ENCODE measurements at places on chromosomes 13 and 19.

DNA sequence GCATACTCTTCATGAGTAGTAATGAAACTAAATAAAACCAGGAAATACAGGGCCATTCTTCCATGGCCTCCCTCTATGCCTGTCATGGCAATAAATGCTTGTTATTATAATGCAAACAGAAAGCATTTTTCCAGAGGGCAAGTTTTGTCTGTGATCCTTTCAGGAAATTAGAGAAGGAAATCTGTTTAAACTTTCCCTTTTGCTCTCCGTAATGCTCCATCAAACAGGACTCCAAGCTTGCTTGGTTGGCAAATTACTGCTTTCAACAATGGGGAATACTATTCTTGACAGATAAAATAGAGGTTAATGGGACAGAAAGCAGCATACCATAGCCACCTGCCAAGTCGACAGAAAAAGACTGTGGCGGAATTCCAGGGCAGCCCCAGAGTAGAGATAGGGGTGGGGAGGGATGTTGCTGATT lies 252.5 kb downstream of the LHFPL6 start:
- peaks cover 3% of the 10 kb centered on the region for H3K4me1 ChIP-seq
- no peak for DNase-seq
- no peak overlapping the region for H3K27ac ChIP-seq
- no peaks in the 10 kb centered on the region for H3K36me3 ChIP-seq

GRCh38 chr19:16030964-16031871 lies 45.1 kb upstream of the TPM4 start:
- no peaks in the 10 kb centered on the region for H3K4me1 ChIP-seq
- H3K27me3 ChIP-seq: no peaks in the 10 kb centered on the region
- DNase-seq: peak; percentile 8
- H3K27ac ChIP-seq: no peak overlapping the region

GRCh38 chr19:31316201-31316951 lies 32.9 kb downstream of the TSHZ3 start:
- peaks cover 16% of the 10 kb centered on the region for H3K4me1 ChIP-seq
- peak overlapping the region; percentile 30 for H3K4me3 ChIP-seq
- H3K36me3 ChIP-seq: no peaks in the 10 kb centered on the region
- H3K27ac ChIP-seq: peak overlapping the region; percentile 52

GRCh38 chr19:32816555-32817099 lies 52.9 kb downstream of the SLC7A9 start:
- peak overlapping the region; percentile 1 for H3K4me3 ChIP-seq
- no peak overlapping the region for H3K27ac ChIP-seq
- H3K4me1 ChIP-seq: no peaks in the 10 kb centered on the region

GRCh38 chr19:41691268-41691970 lies 3.3 kb upstream of the CEACAM7 start:
- no peak overlapping the region for H3K27ac ChIP-seq
- peak; percentile 61 for DNase-seq
- no peaks in the 10 kb centered on the region for H3K27me3 ChIP-seq

- H3K4me3 ChIP-seq: no peak overlapping the region
- DNase-seq: no peak
- H3K27ac ChIP-seq: no peak overlapping the region
- H3K4me1 ChIP-seq: no peaks in the 10 kb centered on the region
Observed at GRCh38 chr13:64289702-64290101, 2874.1 kb upstream of the PCDH20 start.

- no peak overlapping the region for H3K27ac ChIP-seq
- peaks cover 25% of the 10 kb centered on the region for H3K36me3 ChIP-seq
- H3K4me3 ChIP-seq: no peak overlapping the region
Observed at GRCh38 chr19:6221220-6221877, 58.4 kb downstream of the MLLT1 start.

DNA sequence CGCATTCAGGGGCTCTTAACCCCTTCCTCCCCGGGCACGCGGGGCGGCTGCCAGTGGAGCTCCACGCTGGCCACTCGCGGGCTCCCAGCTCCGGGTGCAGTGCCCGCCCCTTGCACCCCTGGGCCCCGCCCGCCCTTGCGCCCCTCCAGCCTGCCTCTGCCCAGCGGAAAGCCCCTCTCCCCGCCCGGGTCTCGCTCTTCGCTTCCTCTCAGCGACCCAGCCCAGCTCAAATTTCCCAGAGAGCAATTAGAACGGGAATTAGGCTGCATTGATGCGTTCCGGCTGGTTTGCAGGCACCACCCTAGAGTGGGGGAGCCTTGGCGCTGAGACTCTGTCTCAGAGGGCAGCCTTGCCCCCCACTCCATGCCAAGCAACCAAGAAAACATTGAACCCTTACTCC lies 1.8 kb upstream of the GSX1 start:
- no peak overlapping the region for H3K4me3 ChIP-seq

DNA sequence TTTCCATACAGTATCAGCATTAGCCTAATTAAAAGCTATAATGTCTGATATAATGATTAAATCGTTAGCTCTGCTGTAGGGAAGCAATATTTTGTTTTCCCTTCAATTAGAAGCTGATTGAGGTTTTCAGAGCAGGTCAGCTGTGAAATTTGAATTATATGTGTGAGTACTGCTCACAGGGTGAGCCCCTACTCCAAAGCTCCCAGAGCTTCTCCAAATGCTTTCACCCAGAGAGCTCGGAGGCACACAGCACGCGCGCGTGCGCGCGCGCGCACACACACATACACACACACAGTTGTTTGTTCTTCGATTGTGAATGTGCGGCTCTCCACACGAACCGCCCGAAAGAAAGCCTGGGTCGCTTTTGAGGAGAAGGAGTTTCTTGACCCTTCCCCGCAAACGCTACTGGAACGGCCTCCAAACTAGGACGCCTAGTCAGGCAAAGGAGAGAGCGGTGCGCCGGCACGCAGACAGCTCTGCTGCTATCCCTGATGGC lies 4.8 kb upstream of the SOX1 start:
- peaks cover 89% of the 10 kb centered on the region for H3K27me3 ChIP-seq
- H3K4me3 ChIP-seq: peak overlapping the region; percentile 65
- peaks cover 2% of the 10 kb centered on the region for H3K36me3 ChIP-seq
- no peak for DNase-seq
- no peak overlapping the region for H3K27ac ChIP-seq

- H3K4me1 ChIP-seq: no peaks in the 10 kb centered on the region
- peak overlapping the region; percentile 29 for H3K4me3 ChIP-seq
- peaks cover 14% of the 10 kb centered on the region for H3K27me3 ChIP-seq
- peaks cover 2% of the 10 kb centered on the region for H3K36me3 ChIP-seq
- no peak overlapping the region for H3K27ac ChIP-seq
Observed at GRCh38 chr19:495402-496111, 729 bp upstream of the MADCAM1 start.

DNA sequence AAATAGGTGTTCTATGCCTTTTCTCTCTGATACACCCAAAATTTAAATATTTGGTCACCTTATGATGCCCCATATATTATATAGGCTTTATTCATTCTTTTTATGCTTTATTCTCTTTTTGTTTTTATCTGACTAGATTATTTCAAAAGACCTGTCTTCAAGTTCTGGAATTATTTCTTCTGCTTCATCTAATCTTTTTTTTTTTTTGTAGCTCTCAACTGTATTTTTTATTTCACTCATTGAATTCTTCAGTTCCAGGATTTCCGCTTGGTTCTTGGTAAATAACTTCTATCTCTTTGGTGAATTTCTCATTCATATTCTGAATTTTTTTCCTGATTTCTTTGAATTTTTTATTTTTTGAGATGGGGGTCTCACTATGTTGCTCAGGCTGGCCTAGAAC lies 3.9 kb upstream of the CLEC4M start:
- no peak overlapping the region for H3K27ac ChIP-seq
- no peaks in the 10 kb centered on the region for H3K27me3 ChIP-seq
- no peaks in the 10 kb centered on the region for H3K4me1 ChIP-seq
- H3K36me3 ChIP-seq: peaks cover 34% of the 10 kb centered on the region

GRCh38 chr19:46487178-46487801 lies 8.4 kb downstream of the PNMA8B start:
- peaks cover 3% of the 10 kb centered on the region for H3K27me3 ChIP-seq
- H3K4me1 ChIP-seq: no peaks in the 10 kb centered on the region
- H3K27ac ChIP-seq: no peak overlapping the region
- no peak for DNase-seq
- H3K36me3 ChIP-seq: no peaks in the 10 kb centered on the region

DNA sequence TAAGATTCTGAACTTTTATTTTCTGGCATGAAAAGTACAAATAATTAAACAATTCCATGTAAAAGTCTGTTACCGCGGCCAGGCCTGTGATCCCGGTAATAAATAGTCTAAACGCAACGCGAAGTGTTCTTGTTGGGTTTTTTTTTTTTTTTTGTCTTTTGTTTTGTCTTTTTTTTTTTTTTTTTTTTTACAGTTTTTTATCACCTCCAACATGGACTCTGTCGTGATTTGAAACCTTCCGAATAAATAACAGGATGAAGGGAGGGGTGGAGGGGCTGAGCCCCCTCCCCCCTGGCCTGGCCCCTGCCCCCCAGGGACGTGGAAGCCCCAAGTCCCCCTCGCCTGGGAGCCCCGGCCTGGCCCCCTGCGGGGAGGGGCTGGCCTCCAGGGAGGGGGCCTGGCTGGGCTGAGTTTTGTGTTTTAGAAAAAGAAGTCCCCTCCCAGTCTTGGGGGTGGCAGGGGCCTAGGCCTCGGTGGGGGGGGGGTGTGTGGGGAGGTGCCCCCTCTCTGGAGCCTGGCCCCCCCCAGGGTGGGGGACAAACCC lies 16.0 kb downstream of the PRKCSH start:
- no peak for DNase-seq
- no peak overlapping the region for H3K4me3 ChIP-seq
- no peak overlapping the region for H3K27ac ChIP-seq
- peaks cover 8% of the 10 kb centered on the region for H3K36me3 ChIP-seq
- H3K27me3 ChIP-seq: no peaks in the 10 kb centered on the region

GRCh38 chr13:31286930-31287329 lies 87.2 kb downstream of the B3GLCT start:
- H3K36me3 ChIP-seq: peaks cover 15% of the 10 kb centered on the region
- H3K27ac ChIP-seq: no peak overlapping the region
- no peak for DNase-seq
- no peaks in the 10 kb centered on the region for H3K4me1 ChIP-seq

GRCh38 chr13:23915308-23915707 lies 18.0 kb upstream of the C1QTNF9B start:
- DNase-seq: no peak
- no peak overlapping the region for H3K27ac ChIP-seq
- H3K4me3 ChIP-seq: no peak overlapping the region
- H3K36me3 ChIP-seq: no peaks in the 10 kb centered on the region

DNA sequence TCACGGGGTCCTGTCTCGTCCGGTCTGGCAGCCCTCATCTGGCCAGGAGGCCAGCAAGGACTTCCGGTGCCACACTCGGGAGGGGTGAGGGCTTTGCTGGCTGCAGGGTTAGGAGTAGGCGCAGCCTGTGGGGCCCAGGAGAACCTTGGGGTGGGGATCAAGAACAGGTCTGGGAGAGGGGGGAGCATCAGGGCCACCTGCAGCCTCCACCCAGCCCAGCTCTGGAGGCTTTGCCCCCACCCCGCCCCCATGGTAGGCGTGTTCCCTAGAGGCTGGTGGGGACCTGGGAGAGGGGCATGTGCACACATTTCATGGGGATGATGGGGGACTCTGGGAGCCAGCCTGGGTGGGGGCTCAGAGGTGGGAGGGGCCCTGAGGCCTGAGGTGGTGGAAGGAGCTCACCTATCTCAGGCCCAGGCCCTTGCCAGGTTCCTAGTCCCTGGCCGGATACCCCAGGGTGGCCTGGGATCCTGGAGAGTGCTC lies 23.3 kb downstream of the WTIP start:
- no peak overlapping the region for H3K4me3 ChIP-seq
- H3K36me3 ChIP-seq: no peaks in the 10 kb centered on the region
- no peaks in the 10 kb centered on the region for H3K27me3 ChIP-seq
- H3K27ac ChIP-seq: no peak overlapping the region
- H3K4me1 ChIP-seq: no peaks in the 10 kb centered on the region
- no peak for DNase-seq

GRCh38 chr13:52599037-52599847 lies 43.0 kb upstream of the HNRNPA1L2 start:
- H3K4me1 ChIP-seq: no peaks in the 10 kb centered on the region
- H3K4me3 ChIP-seq: peak overlapping the region; percentile 67
- H3K27ac ChIP-seq: no peak overlapping the region
- no peak for DNase-seq

GRCh38 chr13:103255587-103256301 lies 189.5 kb upstream of the SLC10A2 start:
- H3K4me3 ChIP-seq: no peak overlapping the region
- no peaks in the 10 kb centered on the region for H3K36me3 ChIP-seq
- no peaks in the 10 kb centered on the region for H3K27me3 ChIP-seq
- H3K27ac ChIP-seq: no peak overlapping the region
- H3K4me1 ChIP-seq: no peaks in the 10 kb centered on the region
- DNase-seq: no peak

DNA sequence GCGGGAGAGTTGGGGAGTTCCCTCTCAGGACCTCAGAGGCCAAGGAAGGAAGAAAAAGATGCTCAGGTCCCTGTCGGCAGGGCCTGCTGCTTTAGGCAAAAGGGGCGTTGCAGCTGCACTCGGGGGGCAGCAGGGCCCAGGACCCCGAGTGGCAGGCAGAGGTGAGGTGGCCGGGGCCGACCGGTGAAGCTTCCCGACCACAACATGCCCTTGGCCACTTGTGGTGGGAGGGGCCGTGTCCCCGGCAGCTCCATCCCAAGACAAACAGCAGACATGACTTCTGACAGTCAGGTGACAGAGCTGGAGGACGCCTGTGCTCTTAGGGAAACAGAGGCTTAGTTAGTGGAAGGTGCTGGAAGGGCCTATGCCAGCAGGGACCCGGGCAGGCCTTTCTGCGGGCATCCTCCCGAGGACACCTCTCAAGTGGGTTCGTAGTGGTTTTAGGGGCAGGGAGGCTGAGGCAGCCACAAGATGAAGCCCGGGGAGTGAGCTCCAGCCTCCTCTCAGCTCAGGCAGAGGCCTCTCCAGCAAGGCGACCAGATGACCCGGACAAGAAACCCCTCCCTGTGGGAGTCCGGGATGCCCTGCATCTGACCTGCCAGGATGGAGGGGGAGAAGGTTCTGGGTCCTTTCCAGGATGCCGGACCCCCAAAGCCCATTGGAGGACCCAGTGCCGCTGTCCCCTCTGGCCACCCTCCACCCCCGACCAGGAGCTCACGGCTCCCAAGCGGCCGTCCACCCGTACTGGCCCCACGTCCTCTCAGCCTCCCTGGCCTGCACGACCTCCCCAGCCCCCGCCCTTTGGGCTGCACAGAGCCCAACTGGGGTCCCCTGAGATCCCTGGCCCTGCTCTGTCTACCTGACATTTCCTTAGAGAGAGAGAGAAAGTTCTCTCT lies 24.2 kb downstream of the BTBD2 start:
- peaks cover 54% of the 10 kb centered on the region for H3K36me3 ChIP-seq
- no peak for DNase-seq
- H3K27ac ChIP-seq: no peak overlapping the region
- no peak overlapping the region for H3K4me3 ChIP-seq
- H3K27me3 ChIP-seq: no peaks in the 10 kb centered on the region
- H3K4me1 ChIP-seq: no peaks in the 10 kb centered on the region

GRCh38 chr19:51333836-51334460 lies 8.0 kb downstream of the VSIG10L start:
- no peaks in the 10 kb centered on the region for H3K4me1 ChIP-seq
- peak; percentile 67 for DNase-seq
- no peak overlapping the region for H3K4me3 ChIP-seq
- no peak overlapping the region for H3K27ac ChIP-seq

Data from H9 (cell line).